HEK293T (cell line): ENCODE measurements at places on chromosomes 16 and 17.

DNA sequence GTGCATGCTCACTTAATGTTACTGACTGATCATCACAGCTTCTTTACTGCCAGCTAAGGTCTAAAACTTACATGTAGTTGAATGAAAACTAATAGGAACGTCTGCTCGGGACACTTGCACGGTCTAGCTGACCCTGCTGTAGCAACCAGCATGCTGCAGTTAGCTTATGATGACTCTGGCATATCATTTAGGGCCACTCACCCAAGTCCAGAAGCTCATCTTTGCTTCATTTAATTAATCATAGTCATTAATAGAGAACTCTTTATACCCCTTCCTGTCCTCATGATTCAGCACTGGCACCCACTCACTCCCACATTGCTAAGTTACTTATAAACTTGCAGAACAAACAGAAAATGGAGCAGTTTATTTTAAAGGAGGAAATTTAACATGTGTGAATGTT lies 136.3 kb downstream of the NLK start:
- no peak for DNase-seq

- DNase-seq = no peak
Measured at GRCh38 chr17:13030056-13030455, 12.2 kb upstream of the ELAC2 start.

- DNase-seq = no peak
Measured at GRCh38 chr16:78815713-78816112, 716.3 kb downstream of the WWOX start.

GRCh38 chr17:58621174-58621573 lies 70.7 kb downstream of the TEX14 start:
- no peak for DNase-seq

DNA sequence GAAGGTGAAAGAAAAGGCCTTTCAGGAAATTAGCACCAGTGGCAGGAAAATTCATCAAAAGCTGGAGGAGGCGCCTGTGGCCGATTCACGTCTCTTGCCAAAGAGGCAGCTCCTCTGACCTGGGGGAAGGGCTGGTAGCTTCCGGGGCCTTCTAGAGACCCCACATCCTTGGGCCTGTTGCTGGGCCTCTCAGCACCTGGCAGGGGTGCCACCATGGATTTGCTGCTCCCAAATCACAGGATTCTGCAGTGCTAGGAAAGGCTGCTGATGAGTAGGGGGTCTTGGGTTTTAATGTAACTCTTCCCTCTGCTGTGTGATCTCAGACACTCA lies 11.6 kb upstream of the CBFB start:
- no peak for DNase-seq

- DNase-seq = no peak
Measured at GRCh38 chr16:35405526-35405925, 1946.1 kb downstream of the TP53TG3F start.

GRCh38 chr17:40491486-40491885 lies 9.9 kb downstream of the TNS4 start:
- DNase-seq = no peak

- no peak for DNase-seq
Measured at GRCh38 chr16:68517606-68518166, 21.4 kb upstream of the ZFP90 start.

- DNase-seq = peak; percentile 90
Measured at GRCh38 chr17:7583253-7584109, at the start of gene MPDU1. TSS of gene MPDU1 (plus strand) at chr17:7583852. CDS start at chr17:7583863, 11 bp downstream.

- DNase-seq = no peak
Measured at GRCh38 chr17:64056269-64057005, 36.0 kb upstream of the ICAM2 start.

- no peak for DNase-seq
Measured at GRCh38 chr17:75241996-75242460, 19.4 kb downstream of the GGA3 start.

- no peak for DNase-seq
Measured at GRCh38 chr16:66891797-66892196, 11.5 kb downstream of the PDP2 start.

- no peak for DNase-seq
Measured at GRCh38 chr16:66901626-66902025, 17.1 kb downstream of the CDH16 start.

DNA sequence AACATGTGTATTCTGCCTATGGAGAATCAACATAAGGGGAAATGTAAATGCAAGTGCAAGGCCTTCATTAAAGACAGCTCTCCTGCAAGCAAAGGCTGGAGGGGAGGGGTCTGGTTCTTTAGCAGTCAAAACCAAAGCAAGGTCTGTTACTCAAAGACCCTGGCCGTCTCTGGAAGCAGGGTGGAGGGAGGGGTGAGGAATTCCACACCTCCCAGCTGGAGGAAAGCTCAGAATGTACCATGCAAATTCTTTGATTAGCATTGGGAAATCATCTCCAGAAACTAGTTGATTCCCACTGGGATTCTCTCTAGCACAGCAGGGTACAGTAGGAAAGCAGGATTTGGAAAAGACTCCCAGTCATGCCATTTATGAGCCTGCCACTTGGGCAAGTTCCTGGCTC lies 77.3 kb upstream of the ASIC2 start:
- no peak for DNase-seq

DNA sequence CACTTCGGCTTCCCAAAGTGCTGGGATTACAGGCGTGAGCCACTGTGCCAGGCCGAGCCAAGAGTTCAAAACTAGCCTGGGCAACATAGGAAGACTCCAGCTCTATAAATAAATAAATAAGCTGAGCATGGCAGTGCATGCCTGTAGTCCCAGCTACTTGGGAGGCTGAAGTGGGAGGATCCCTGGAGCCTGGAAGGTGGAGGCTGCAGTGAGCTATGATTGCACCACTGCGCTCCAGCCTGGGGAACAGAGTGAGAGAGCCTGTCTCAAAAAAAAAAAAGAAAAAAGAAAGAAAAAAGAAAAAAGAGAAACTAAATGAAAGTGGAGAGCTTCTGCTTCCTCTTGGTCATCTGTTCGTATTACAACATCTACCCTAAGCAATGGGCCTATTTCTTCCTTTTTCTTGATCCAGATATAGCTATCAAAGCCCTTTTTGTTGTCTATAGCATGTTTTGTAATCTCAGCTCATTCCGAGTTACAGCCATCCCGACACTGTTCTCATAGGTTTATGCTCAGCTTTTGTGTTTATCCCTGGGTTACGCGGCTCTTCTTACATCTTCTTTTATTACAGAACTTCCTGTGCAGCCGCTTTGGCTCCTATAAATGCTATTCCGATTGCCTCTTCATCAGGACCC lies 14.1 kb upstream of the MAPK3 start:
- DNase-seq = no peak

DNA sequence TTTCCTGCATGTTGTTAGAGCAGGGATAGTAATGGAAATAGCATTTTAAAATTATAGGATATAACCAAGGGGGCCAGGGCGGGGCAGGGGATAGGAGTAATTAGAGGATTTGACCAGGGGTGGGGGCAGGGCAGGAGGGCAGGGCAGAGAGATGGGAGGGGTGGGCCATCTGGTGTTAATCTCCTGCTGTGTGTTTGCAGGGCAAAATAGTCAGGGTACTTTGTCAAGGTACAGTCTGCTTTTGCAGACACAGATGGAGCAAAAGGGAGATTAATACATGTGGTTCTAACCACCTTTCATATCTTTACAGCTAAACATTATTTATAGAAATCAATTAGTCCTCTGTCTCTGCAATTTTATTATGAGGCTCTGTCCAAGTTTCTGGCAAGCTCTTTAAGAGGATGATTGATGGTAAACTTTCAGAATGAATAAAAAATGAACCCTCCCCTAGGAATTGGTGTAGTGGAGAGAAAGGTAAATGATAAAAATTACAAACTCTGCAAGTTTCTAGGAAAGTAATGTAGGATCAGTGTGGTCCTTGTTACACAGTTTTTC lies 6.6 kb downstream of the ANKFN1 start:
- DNase-seq = no peak

- DNase-seq = no peak
Measured at GRCh38 chr17:14417336-14417735, 116.5 kb downstream of the HS3ST3B1 start.
